T-helper 1 cell treated with Interleukin-12 subunit alpha and Interleukin-12 subunit beta and Interleukin-4 antibody, amounts not matched to agents 30 ng/mL and 1 ng/mL, for 36 hours (primary cell): ENCODE measurements at places on chromosomes 2 and 18. TPM values are rescaled to one million over a fixed set of nuclear protein-coding genes. Genes with fewer than 3 reads are reported as not detected.

The LIMS2 gene
- 12.4 and 13.9 TPM in 2 replicates for total RNA-seq

The SERPINB10 gene
- not detected in 2 replicates for total RNA-seq

The CPO gene
- not detected in 2 replicates for total RNA-seq

The KCNE4 gene
- not detected in 2 replicates for total RNA-seq

The RABL2A gene
- total RNA-seq: 20.9 and 24.0 TPM in 2 replicates

The UGT1A3 gene
- not detected in 2 replicates for total RNA-seq

The ALPI gene
- not detected in 2 replicates for total RNA-seq

The CYP26B1 gene
- total RNA-seq: not detected in 2 replicates

The ALPP gene
- not detected in 2 replicates for total RNA-seq

The ABCB11 gene
- total RNA-seq: 0.05 TPM in 1 of 2 replicates, not detected in the other

The AGBL5 gene
- total RNA-seq: 11.1 and 14.2 TPM in 2 replicates

The THADA gene
- 36.0 and 40.4 TPM in 2 replicates for total RNA-seq

The KCNJ13 gene
- total RNA-seq: 0.12 TPM in 1 of 2 replicates, not detected in the other

The GPBAR1 gene
- total RNA-seq: 1.5 and 1.8 TPM in 2 replicates

The PARD6G gene
- total RNA-seq: 0.05 TPM in 1 of 2 replicates, not detected in the other

The FABP1 gene
- total RNA-seq: not detected in 2 replicates

The CTAGE1 gene
- not detected in 2 replicates for total RNA-seq
